ENCODE measurements at places on chromosomes 1 and 21.

GRCh38 chr1:172467446-172467845, 23.6 kb upstream of the PIGC start:
- DNase-seq: no peak

GRCh38 chr1:246377625-246378153, 129.4 kb downstream of the SMYD3 start:
- DNase-seq: no peak

DNA sequence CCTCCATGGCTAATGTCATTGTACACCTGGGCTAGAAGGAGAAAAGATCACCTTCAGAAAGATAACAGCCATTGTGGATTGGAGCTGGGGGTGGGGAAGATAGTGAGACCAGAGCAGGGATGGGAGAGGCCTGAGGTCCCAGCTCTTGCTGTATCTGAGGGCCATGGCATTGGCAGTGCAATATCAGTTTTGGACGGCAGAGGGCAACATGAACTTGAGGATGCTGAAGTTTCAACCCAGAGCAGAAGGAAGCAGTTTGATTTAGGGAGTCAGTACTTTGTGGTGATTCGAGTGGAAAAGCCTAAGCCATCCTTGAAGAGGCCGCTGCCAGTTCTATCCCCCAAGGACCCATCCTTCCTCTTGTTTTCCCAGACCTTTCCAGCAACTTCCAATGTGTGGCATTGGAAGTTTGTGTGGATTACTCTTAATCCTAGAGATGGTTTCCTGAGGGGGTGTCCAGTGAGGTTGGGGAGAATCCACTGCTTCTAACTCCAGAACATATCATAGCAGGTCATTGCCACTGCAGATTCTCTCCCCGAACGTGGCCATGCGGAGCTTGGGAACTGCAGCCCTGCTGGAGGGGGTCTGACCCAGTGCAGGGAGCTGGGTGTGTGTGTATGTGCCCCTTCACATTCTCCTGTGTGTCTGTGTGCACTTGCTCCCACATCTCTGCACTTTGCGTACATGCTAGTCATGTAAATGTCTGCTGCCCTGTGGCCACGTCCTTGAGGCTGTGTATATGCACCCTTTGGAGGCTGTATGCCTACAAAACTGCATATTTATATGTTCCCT, 24.1 kb downstream of the SLC26A9 start:
- peak; percentile 61 for DNase-seq

DNA sequence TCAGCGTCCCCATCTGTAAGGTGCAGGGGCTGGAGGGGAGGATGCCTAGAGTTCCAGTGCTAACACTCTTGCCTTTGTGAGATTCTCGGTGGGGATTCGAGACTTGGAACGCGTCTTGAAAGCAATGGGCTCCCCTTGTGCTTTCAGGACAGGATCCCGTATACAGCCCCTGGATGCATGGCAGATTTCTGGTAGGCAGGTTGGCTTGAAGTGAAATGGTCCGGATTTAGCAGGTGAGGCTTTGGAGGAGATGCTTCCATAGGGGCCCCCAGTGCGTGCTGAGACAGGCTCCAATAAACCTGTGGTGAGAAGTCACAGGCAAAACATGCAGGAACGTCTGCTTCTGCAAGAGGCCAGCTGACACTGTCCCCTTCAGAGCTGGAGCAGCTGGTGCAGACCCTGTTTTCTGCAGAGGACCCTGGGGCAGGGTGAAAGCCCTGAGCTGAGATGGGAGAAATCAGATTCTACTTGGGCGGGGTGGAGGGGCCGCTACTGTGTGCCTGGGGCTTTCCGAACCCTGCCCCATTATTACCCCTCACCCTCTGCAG, 270.4 kb downstream of the PTPRU start:
- DNase-seq: no peak

DNA sequence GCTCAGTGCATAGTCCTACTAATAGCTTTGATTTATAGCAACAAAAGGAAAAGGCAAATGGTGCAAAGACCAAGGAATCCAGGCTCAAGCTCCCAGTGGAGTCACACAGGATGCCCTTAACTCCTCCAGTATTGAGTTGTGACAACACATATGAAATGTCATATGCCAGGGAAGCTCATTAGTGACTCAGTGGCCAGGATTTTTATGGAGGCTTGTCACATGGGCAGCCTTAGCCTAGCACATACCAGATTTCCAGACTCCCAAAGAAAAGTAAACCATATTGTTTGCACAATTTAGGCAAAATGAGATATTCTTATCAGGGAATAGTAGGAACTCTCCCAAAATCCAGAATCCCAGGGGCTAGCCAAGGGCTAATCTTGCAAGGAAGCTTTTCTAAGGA, 129.2 kb downstream of the MAGI3 start:
- DNase-seq: no peak

GRCh38 chr1:228964178-228965089, 229.2 kb downstream of the RHOU start:
- DNase-seq: peak; percentile 37

DNA sequence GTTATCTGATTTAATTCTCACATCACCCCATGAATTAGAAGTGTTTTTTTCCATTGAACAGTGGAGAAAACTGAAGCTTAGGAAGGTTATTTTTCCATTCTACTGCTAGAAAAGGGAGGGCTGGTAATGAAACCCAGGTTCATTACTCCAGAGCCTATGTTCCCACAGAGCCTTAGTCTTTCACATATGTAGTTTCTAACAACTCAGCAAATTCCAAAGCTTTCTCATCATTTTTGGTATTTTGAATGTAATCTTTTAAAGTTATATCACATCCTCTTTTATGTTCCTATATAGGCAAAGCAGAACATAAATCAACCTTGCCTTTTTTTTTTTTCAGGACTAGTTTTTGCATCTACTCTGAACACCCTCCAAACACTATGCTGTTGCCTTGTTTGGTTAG, 131.9 kb upstream of the BEND5 start:
- no peak for DNase-seq

- DNase-seq: no peak
Measured at GRCh38 chr21:15276243-15276642, 211.4 kb upstream of the NRIP1 start.

- peak; percentile 28 for DNase-seq
Measured at GRCh38 chr21:36156815-36157670, at the start of gene DOP1B. TSS of gene DOP1B (plus strand) at chr21:36156824. CDS start at chr21:36164734, 7,910 bp downstream.

DNA sequence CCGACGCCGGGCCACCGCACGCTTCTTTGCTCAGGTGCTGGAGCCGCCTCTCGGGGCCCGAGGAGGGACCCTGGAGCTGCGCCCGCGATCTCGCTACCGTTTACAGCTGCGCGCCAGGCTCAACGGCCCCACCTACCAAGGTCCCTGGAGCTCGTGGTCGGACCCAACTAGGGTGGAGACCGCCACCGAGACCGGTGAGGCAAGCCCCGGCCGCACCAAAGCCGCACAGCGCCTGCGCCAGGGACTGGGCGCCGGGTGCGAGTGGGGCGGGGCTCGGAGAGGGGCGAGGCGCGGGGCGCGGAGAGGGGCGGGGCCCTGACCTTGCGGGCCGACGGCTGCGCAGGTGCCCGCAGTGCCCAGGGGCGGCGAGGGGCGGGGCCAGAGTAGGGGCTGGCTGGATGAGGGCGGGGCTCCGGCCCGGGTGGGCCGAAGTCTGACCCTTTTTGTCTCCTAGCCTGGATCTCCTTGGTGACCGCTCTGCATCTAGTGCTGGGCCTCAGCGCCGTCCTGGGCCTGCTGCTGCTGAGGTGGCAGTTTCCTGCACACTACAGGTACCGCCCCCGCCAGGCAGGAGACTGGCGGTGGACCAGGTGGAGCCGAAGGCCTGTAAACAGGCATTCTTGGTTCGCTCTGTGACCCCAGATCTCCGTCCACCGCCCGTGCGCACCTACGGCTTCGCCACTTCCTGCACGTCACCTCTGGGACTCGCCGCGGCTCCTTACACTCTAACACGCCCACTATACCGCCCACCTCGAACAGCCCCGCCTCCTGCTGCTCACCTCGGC, 9.8 kb upstream of the CDC20 start:
- peak; percentile 90 for DNase-seq

DNA sequence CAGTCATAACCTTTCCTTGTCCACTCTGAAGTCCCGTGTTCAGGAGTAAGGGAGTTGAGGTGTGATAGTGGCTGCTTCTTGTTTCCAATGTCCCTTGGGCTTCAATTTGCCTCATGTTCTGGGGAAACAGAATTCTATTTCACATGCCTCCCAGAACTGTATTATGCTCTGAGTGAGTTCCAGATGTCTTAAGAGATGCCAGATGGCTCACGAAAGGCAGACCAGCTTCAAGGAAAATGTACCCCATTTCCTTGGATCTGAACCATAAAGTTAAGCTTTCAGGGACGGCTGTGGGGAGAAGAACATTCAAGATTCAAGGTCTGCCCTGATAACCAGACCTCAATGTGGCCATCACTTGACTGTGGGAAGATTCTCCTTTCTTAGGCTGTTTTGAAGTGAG, 42.4 kb downstream of the C1orf87 start:
- no peak for DNase-seq

DNA sequence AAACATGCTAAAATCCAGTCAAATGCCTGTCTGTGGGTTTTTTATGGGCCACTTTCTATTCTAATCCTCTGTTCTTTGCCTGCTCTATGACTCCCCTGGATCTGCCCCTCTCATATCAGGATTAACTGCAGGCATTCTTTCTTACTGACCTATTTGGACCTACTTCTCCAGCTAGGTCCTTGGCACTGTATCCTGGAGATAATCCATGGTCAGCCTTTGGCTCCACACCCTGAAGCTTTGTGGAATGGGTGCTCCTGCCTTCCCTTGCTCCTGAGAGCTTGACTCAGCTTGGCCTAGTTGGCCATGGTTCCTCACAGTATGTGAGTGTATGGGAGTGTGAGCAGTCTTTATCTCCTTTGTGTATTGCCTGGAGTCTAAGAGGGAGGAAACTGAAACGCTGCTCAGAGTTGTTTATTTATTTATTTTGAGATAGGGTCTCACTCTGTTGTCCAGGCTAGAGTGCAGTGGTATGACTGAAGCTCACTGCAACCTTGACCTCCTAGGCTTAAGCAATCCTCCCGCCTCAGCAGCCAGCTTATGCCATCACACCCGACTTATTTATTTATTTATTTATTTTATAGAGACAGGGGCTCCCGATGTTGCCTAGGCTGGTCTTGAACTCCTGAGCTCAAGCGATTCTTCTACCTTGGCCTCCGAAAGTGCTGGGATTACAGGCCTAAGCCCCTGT, 28.7 kb upstream of the CDC14A start:
- DNase-seq: no peak

- no peak for DNase-seq
Measured at GRCh38 chr1:245997471-245998258, 509.4 kb downstream of the SMYD3 start.

GRCh38 chr1:227255086-227255732, 63.1 kb downstream of the CDC42BPA start:
- no peak for DNase-seq

DNA sequence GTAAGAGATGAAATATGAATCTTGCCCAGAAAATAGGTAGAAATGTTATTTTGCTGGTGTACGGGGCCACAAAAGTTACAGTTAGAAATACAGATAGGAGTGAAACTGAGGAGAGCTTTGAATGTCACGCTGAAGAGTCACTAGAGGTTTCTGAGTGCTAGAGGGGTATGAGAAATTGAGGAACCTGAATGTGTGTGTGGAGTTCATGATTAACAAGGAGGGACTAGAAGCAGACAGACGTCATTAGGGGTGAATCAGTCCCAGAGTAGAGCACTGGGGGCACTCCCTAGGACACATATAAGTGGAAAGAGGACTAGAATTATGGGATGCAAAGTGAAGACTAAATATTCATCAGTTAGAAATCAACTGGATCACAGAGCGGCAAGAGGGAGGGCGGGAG, 188.9 kb upstream of the MAP1LC3C start:
- DNase-seq: no peak

DNA sequence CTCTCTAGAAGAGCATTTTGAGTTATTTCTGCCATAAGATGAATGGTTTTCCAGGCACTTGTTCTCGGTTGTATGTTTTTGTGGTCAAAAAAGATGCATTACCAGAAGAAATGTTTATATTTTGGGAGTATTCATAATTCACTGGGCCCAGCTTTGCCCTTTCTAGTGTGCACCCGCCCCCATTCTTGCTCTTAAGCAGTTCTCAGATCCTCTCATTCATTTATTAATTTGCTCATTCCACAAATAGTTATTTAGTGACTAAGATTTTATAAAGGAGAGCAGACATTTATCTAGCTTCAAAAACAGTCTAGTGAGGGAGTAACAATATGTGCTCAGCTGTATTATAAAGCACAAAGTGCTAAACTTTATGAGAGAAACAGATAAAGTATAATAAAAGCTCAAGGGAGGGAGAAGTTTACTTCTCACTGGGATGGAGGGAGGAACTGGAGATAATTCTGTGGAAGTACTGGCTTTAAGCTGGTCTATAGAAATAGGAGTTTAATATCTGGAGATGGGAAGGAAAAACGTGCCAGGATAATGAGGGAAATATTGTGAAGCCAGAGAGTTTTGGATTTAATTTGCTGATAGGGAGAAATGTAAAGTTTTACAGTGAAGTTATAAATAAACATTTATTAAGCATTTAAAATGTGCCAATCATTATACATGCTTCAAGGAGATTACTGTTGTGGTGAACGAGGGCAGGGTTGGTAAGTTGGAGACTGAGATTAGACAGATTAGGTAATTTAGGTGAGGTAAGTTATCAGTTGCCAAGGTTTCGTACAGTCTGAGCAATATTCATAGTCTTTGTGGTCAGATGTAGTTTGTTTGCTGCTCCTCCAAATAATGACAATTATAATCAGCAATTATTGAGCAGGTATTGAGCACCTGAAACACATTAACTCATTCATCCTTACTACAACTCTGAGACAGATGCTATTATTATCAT, 9.1 kb upstream of the MACF1 start:
- no peak for DNase-seq

GRCh38 chr1:231861541-231862481, 235.2 kb downstream of the DISC1 start:
- DNase-seq: no peak

DNA sequence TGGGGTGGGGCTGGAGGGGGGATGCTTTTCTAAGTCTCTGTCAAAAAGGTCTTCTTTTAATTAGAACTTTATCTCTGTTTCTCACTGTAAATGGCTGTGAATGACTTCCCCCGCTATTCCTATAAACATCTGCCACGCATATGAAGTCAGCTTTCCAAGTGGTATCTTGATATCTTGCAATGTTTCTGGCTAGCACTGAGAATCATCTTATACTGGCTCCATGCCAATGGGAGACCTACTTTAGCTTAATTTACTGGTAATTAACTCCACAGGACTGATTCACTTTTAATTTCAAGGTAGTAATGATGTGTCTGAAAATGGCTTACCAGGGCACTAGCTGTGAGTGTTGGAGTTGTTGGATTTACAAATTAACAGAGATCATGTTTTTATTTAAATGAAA, 4.3 kb downstream of the GPR88 start:
- no peak for DNase-seq

DNA sequence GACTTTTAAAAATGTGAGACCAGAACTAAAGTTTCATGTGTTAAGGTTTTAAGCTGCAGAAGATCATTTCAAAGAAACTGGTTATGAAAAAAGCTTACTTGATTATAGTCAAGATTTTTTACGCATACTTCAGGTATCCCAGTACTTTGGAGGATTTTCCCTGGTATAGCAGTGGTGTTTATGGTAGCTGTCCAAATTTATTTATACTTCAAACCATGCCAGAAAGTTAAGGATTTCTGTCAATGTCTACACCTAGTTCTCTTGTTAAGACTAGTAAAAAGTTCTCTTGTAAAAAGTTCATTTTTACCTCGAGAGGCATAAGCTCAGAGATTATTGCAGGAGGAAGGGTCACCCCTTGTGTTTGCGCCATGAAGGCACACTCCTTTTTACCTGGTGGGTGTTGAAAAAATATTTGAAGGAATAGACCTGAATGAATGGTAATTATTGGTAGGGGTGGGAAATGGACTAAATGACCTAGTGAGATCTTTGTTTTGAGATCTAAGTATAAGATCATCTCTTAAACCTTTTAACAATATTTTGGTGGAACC, 2.8 kb downstream of the DYRK1A start:
- DNase-seq: no peak

GRCh38 chr1:32766328-32766972, 50.7 kb downstream of the YARS1 start:
- DNase-seq: no peak
